ENCODE measurements at places on chromosomes 6 and 20.
A peak's percentile ranks its signal among the peaks of the same experiment; 100 is the strongest.

GRCh38 chr6:20814494-20814893 is 280.2 kb downstream of the CDKAL1 start:
- DNase-seq, result no peak

DNA sequence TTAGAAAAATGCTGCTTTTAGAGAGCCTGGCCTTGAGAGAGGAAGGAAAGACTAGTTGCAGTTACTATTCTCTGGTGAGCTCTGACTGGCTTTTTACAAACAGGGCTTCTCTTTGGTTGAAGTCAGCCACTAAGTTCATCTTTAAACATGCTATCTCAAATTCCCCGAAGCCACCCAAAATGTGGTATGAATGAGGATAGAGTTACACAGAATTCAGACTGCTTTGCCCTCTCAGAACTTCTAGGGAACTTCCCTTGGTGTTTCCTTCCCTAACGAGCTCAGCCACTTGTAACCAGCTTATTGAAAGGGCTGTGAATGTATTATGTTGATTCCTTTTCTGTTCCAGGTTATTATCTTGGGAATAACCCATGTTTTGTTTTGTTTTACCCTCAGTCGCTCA is 73.5 kb downstream of the EFHC1 start:
- no peak for DNase-seq

- DNase-seq, result no peak
These were observed 308.1 kb downstream of the FOXC1 start for GRCh38 chr6:1917626-1918371.

DNA sequence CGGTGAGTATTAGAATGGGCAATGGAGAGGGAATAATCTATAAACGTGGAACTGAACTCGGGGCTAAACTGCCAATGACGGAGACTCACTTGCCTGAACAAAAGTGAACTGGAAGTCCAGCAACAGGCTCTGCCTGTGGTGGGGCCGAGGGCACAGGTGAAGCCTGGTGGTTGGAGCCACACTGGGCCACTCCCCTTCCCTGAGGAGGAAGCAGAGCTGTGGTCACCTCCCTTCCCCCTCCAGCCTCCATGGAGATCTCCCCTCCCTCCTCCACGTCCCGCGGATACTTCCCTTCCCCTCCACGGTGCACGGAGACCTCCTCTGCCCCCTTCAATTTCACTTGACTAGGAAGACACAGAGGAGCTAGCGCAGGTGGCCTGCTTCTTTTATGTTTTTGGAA is 14.7 kb upstream of the DSP start:
- DNase-seq, result no peak

GRCh38 chr20:63969838-63970713 is at the start of gene ZNF512B:
TSS of gene ZNF512B (minus strand) at chr20:63969930. CDS start at chr20:63967950, 1,980 bp downstream.
- no peak for DNase-seq

DNA sequence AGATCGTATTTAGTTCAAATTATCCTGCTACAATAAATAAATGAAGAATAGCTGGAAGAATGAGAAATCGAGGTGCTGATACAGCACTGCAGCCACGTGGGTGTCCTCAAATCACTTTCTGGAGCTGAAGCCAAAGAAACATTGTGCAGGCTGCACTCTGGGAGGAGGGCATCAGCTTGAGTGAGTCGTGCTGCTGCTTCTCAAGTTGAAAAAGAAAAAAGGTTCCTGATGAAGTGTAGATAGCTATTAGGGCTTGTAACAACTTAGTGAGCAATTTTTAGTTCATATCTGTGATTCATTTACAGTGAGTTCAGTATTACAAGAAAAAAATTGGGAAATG is 40.5 kb downstream of the DSE start:
- no peak for DNase-seq

GRCh38 chr6:42396720-42397119 is 55.0 kb downstream of the TRERF1 start:
- DNase-seq, result no peak

- peak; percentile 42 for DNase-seq
These were observed 164.1 kb downstream of the FRK start for GRCh38 chr6:115896538-115897129.

DNA sequence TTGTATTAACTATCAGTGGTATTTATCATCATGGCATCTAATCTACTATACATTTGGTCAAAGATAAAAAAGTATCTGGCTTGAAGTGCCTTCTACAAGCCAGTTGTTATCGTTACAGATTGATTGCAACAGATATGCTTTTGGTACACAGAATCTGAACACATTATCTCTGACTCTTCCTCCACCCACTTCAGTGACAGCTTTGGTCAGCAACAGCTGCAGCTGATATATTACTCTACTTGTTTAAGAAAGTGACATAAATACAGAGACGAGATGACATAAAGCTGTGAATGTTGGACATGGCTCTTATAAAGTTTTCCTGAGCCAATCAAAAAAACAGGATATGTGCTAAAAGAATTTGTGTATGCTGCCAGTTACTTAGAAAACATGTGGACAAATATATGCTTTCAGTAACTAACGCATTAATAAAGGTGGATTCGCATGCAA is 77.6 kb downstream of the HIVEP2 start:
- no peak for DNase-seq

GRCh38 chr6:6722195-6722594 is 133.7 kb downstream of the LY86 start:
- no peak for DNase-seq

DNA sequence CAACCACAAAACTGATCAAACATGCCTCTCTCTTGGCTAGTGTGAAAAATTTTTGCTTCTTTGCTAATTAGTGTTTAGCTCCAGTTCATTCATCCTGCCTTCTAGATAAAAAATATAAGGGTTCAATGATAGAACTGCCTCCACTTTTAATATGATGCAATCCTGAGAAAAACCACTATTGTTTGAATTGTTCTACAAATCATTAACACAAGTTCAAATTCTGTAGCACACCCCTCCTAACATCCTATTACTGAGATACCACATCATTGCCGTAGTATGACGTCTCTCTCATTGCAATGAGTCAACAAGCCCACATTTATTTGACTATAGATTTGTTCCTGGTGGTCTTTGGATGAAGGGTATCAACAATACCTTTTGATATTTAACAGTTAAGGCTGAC is 365.8 kb upstream of the OPRM1 start:
- no peak for DNase-seq

DNA sequence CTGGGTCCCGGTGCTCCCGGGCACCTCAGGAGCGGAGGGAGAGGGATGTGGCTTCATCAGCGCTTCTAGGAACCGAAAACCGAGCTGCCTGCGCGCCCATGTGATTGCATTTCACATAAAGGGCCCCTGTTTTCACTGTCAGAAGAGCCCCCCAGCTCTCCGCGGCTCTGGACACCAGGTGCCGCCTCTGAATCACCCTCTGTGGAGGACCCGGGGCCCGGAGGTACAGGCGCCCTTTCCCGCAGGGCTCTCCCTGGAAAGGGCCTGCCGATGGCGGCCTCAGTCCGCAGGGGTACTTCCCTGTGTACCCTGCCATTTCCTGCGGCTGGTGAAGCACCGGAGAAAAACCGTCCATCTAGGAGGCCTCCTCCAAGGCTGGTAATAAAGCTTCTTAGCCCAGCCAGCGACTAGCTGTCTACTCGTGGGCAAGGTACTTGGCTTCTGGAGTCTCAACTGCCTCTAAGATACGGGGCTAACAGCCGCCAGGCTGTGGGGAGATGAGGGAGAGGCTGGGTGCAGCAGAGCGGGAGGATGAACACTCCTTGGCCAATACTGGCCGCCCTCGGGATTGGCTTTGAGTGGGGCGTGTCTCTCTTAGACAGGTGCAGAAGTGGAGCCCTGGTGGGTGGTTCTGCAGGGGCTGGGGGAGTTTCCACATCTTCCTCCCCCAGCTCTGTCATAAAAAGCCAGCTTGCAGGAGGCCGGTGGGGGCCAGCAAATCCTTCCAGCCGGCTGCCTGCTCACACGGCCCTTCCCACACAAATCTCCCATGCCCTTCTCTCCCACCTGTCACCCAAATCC is 1.6 kb downstream of the PPP1R16B start:
- no peak for DNase-seq

GRCh38 chr6:126824226-126824625 is 294.2 kb upstream of the RSPO3 start:
- no peak for DNase-seq

All from SK-N-MC (cell line).